ENCODE measurements at places on chromosomes 6 and 20.
A peak's percentile ranks its signal among the peaks of the same experiment; 100 is the strongest.

- no peak for DNase-seq
These were observed 38.3 kb upstream of the CD2AP start for GRCh38 chr6:47439348-47439668.

GRCh38 chr6:18214003-18214402 lies 50.3 kb downstream of the DEK start:
- no peak for DNase-seq

DNA sequence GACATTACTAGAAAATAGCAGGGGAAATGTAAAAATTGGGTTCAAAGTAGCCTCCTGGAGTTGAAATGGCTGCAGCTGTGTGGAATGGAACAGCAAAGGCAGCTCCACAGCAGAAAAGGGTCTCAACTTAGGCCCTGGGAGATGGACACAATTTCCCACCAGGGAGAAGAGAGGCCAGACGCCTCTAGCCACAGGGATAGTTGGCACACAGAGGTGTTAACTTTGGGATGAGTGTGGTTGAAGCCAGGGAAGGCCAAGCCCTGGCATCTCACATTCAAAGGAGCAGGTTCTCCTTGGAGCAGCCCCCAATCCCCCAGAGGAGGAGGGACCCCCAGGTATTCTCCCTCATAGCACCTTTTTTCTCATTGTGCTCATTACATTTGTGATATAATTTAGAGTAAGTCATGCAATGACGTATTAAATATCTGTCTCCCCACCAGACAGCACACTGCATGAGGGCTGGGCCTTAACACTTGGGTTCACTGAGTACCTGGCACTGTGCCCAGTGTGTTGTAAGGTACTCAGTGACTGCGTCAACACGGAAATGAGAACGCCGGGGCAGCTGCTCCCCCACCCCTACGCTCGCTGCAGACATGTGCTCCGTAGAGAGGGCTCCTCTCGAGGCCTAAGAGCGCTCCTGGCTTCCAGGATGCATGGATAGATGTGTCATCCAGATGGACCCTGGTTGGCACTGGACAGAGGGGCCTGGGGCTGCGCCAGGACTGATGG lies 76.0 kb upstream of the CD93 start:
- no peak for DNase-seq

- peak; percentile 58 for DNase-seq
These were observed 1.9 kb upstream of the BMP2 start for GRCh38 chr20:6765469-6766058.

GRCh38 chr20:46939031-46939965 lies 44.7 kb downstream of the EYA2 start:
- DNase-seq, result peak; percentile 21

- DNase-seq, result peak; percentile 45
These were observed 3.1 kb upstream of the ULBP2 start for GRCh38 chr6:149938571-149939355.

Data from EL (cell line).